Hematopoietic multipotent progenitor cell treated with erythropoietin and hydrocortisone succinate and interleukin-3 and kit ligand, for 8 days (in vitro differentiated cells): ENCODE measurements at places on chromosomes 3 and 15.

GRCh38 chr3:16671690-16672089 lies 66.5 kb upstream of the DAZL start:
- DNase-seq: no peak

DNA sequence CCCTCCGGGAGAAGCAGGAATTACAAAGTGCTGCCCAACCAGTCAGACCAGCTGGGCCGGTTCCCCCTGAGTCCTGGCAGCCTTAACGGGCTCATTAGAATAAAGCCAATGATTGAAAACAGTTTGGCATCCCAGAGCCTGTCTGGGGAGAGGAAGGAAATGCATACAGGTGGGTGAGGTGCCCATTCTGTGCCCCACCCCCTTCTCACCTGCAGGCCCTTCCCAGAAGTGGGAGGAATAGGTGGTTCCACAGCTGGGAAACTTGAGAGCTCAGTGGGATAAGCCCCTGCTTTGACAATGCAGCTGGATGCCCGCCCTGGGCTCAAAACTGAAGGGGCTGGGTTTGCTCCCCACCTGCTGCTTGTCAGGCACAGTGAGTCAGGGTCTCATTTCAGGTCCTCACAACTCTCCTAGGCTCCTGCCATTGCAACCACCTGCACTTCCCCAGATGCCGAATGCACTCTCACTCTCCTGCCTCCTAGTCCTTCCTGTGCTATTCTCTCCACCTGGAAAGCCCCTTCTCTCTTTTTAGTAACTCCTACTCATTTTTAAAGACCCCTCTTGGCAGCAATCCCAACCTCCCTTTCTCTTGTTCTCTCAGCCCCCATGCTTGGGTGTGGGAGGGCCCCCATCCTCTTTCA lies 5.5 kb upstream of the BUB1B start:
- no peak for DNase-seq

DNA sequence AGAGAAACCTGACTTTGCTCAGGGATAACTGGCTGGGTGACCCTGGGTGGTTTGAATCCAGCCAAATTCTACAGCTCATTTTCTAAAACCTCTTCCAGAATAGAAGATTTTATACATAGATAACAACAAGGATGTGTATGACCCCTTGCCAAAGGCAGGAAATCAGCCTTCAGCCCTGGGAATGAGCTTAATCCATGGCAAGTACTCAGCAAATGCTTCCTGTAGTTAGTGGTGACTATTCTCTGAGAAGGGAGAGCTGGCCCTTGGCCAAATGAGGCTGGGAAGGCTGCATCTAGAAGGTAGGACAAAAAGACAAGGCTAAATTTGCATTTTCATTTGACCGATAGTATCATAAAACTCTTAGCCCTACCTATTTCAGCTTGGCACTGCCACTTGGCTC lies 4.6 kb upstream of the HACD3 start:
- DNase-seq: no peak

DNA sequence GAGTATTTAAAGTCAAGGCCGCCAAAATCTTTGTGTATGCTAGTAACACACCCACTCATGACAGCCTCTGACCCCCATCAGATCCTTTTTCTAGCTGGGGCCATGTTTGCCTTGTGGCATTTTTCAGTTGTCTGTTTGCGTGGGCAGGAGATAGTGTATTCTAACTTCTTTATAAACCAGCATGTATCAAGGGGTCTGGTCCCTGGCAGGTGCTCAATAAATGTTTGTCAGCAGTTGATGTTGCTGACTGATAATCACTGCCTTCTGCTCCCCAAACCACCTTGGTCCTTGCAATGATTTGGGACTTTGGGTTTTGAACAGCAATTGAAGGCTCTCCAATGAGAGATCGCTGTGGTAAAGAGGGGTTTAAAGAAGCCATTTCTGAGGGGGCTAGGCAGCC lies 19.2 kb downstream of the RARB start:
- no peak for DNase-seq

- no peak for DNase-seq
These were observed 59.9 kb downstream of the IGF2BP2 start for GRCh38 chr3:185764980-185765370.

GRCh38 chr15:86799226-86799625 lies 719.6 kb downstream of the AGBL1 start:
- no peak for DNase-seq

DNA sequence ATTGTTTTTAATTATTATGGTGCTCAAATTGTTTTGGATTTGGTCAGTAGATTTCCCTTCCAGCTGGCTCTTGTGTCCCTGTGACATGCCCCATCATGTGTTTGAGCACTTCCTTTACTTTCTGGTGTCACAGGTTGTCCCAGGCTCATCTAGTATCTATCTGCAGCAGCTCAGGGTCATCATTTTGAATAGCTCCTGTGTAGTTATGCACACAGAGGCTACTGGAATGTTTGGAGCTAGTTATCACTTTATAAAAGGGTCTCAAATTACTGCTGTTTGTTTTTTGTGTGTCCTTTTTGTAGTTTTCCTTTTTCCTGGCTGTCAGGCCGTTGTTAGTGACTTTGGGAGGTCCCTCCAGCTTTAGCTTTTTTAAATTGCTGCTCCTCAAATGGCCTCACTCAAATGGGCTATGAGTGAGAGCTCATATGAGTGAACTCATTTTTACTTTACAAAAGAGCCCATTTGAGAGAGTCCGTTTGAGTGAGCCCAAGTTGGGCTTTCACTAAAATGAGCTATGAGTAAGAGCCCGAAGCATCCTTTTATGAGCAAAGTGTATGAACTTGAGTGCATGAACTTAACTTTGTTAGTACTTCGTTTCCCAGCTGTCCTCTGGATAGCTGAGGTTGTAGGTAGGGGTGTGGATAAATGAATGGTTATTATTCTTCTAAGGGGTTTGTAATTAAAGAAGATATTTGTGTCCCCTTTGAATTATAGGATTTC lies 43.8 kb downstream of the SQOR start:
- DNase-seq: no peak

GRCh38 chr3:46959161-46959511 lies 17.4 kb downstream of the CCDC12 start:
- no peak for DNase-seq

DNA sequence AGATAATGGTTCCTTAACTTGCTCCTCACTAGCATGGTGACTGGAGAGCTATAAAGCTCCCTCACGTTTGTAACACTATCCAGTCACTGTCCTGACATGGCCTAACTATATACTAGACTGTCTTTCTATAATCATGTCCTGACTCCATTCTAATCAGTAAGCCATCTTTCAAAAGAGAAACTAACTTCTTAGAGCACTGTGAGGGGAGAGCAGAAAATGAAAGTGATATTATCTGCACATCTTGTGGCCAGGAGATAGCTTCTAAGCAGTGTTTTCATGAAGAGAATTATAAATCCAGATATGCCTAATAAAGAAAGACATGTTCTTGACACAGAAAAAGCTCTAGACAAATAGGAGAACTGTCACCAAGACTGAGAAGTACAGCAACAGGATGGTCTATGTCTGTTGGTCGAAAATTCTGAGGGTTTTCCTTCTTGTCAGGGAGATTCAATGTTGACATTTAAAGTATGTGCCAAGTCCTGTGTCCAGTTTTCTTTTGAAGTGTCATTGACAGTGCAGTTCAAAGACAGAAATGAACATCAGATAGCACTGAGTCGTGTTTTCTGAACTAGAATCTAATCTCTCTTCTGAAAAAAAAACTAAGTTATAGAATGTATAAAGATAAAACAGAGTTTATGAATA lies 230.6 kb upstream of the PEX5L start:
- no peak for DNase-seq

- no peak for DNase-seq
These were observed 39.8 kb upstream of the IREB2 start for GRCh38 chr15:78398076-78398825.

- no peak for DNase-seq
These were observed 15.4 kb downstream of the EID1 start for GRCh38 chr15:48893311-48893710.

DNA sequence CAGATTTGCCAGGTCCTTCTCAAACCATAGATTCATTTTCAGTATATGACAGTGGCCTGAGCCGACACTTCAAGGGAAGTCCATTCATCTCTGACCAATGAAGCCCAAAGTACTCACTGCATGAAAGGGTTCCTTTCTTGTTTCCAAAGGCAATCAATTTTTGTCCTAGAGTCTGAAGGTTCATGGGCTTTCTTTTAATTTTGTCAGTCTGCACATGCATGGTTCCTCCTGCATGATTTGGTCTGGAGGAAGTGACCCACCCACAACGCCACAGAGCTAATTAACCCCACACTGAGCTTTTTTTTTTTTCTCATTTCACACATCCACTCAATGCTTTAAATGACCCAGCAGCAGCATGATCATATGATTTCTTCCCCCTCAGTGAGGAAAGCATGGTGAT lies 216.4 kb downstream of the TIGIT start:
- no peak for DNase-seq

GRCh38 chr3:138148503-138148902 lies 16.3 kb upstream of the A4GNT start:
- no peak for DNase-seq

DNA sequence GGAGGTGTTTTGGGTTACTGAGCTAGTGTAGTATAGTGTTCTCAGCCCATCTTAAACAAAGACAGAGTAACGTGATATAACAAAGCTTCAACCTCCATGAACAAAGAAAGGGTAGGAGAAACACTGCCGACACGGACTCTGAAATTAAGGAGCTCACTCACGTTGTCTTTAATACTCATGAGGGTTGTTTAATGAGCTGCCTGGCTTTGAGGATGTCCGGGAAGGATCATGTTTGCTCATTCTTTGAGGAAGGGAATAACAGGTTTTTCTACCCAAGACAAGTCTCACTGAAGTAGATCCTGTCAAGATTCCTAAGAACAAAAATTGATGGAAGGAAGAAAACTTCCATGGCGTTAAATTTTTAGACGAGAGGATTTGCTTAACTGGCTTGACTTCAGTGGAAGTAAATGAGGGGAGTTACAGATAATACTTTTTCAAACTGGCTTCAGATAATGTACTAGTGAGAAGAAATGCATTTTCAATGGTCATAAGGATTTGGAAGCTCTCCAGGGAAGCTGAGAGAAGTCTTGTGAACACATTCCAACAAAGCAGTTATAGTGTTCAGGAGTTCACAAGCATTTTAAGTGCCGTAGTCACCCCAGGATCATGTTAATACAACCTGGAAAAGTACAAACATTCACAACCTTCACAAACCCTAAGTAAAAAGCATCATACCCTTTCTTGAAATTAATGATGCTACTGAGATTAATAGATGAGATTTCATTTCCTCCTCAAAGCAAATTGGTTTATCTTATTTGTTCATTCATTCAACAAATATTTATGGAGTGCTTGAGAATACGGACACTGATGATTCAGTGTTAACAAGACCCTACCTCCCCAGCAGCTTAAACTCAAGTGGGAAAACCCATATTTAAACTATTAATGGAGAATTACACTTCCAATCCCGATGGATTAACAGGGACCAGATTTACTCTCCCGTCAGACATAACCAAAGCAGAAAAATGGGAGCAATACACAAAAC lies 101.5 kb downstream of the SHQ1 start:
- no peak for DNase-seq

GRCh38 chr15:34501131-34501530 lies 63.5 kb upstream of the GOLGA8A start:
- no peak for DNase-seq

DNA sequence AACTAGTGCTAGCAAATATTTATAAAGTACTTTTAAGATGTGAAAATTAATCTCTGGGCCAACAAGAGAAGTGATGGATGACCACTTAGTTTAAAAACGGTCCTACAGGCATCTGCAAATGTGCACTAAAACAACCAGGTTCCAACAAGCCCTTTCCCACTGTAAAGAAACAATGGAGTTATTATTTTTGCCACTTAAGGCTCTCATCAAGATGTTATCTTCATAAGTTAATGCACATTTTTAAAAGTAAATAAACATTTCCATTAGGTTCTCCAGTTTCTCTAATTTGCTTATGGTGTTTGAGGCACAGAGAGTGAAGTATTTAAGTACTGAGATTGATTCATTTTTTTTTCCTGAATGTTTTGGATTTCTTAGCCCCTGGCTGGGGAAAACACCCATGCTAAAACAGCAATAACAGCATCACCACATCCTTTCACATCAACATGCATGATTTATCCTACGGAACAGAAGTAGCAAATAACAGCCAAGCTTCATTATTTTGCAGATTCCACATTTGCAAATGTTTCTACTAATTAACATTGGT lies 20.8 kb downstream of the ABI3BP start:
- no peak for DNase-seq

- DNase-seq: no peak
These were observed 763 bp upstream of the TRNT1 start for GRCh38 chr3:3125977-3126376.

DNA sequence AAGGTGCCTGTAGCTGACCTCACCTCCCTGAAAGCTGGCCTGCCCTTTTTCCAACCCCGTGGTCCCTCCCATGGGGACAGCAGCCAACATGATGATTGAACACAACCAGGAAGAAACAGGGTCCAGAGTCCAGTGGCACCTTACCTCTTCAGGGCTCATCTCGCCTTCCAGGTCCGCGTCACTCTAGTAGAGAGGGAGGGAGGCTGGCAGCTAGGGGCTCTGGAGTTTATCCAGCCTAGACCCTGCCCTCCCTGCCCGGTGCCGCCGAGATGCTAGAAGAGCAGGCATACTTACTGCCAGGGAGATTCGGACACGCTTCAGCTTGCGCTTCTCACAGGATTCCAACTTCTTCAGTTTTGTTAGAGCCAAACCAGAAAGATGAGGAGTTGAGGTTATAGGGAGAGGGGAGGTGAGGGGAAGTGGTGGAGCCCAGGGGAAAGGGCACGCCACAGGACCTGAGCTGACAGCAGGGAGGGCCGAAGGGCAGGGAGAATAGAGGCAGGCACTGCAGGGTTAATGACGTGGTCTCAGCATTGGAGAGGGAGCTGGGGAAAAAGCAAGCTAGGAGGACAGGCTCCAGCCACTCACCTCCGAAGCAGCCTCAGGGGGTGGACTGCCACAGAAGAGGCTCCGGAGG lies 9.1 kb downstream of the CLCN2 start:
- no peak for DNase-seq

DNA sequence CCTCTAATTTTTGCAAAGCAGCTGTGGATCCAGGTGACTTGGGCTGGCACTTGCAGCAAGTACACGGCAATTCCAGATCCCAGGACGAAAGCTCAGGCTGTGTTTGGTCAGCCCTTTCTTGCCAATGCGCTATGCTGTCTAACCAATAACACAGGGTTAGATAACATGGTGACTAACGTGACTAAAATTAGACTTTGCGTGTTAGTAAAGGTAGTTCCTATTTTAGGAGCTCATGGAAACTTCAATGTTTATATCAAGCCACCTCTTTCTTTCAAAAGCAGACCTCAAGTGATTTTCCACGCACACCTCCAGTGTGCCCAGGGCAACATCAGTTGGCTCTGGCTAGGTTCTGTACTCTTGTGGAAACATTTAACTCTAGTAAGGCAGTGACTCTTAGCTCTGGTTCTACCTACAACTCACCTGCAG lies 32.5 kb downstream of the CDCP1 start:
- DNase-seq: no peak
